ENCODE measurements at places on chromosomes 1 and 21.

DNA sequence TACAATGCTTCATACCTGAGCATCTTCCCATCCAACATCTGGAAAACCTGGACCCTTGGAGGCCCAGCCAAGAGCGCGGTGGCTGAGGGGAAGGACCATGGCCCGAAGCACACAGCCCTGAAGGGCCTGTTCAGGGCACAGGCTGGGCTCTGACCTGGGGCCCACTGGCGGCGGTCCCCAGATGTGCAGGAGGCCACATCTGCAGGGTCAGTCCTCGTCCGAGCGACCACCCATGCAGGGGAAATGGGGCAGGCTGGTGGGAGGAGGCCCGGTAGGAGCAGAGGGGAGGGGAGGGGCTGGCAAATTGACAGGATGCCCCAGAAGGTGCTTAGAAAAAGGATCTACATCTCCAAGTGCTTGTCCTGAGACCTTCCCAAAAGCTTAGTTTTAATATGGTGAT lies 59.9 kb downstream of the DISP3 start:
- DNase-seq: no peak

DNA sequence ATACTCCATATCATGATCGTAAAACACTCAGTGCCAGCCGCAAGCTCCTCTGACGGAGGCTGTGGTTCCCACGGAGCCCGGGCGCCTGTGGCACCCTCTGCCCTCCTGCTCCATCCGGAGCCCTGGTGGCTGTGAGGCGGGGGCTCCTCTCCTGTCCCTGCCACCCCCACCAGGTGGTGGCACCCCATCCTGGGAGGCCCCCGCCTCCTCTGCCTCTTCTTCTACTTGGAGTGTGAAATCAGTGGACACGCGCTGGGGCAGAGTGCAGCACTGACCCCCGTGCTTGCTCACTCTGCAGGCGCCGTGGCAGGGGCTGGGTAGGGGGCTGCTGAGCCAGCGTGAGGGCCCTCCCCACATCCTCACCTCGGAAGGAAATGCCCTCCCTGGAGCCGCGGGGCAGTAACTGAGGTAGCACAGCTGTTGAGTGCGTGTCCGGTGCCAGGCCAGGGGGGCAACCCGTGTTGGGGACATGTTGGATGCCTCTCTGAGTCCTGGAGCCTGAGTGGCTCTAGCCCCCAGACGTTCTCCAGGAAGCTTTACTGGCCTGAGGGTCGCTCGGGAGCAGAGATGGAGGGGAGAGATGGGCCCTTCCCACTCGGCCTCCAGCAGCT lies 58.7 kb upstream of the ABCG1 start:
- no peak for DNase-seq

GRCh38 chr1:85404408-85404807 lies 60.6 kb downstream of the DDAH1 start:
- DNase-seq: no peak

DNA sequence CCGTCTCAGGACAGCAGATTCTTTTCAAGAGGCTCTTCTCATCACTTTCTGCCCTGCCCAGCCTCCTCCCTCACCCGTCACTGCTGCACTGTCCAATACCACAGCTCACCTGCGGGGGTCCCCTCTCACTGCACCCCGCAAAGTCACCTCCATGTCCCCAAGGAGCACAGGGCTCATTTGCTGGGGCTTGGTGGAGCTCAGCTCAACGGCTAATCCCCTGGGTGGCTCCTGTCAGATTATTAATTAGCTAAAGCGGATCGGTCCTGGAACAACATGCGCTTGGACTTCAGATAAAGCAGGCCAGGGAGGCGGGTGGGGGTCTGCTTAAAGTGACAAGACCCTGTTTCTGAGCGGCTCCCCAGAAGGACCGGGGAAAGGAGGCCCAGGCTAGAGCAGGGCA lies 43.1 kb downstream of the CASZ1 start:
- DNase-seq: no peak

DNA sequence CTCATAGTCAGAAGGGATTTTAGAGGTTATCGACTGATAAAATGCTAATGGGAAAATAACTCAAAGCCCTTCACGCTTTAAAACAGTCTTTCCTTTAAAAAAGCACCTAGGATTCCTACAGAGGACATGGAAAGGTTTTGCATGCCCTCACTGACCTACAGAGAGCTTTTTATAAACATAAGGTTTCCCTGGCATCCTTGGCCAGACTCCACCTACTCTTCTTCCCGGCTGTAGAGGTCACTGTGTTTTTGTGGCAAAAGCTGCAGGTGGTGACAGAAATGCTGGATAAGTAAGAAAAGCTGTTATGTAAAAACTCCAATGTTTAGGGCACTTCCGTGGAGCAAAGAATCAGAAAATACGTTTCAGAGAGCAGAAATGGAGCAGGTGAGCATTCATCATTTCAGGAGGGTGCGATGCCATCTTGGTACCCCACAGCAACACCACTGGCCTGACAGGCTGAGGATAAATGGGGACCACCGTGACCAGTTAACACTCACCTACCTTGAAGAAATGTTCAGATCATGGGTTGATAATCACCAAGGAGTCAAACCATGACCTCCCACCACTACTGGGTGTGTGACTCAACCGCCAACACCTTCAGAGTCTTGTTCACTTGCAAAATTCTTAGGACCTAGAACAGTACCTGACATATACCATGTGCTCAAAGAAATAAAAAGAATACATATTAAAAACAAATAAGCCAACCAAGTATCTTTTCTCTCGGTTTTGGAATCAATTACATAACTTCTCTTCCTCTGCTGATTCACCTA lies 46.6 kb downstream of the SSBP3 start:
- DNase-seq: no peak

- DNase-seq: peak; percentile 36
Measured at GRCh38 chr1:227886993-227887696, 60.6 kb downstream of the WNT9A start.

- DNase-seq: no peak
Measured at GRCh38 chr1:19120070-19120469, 90.0 kb downstream of the UBR4 start.

DNA sequence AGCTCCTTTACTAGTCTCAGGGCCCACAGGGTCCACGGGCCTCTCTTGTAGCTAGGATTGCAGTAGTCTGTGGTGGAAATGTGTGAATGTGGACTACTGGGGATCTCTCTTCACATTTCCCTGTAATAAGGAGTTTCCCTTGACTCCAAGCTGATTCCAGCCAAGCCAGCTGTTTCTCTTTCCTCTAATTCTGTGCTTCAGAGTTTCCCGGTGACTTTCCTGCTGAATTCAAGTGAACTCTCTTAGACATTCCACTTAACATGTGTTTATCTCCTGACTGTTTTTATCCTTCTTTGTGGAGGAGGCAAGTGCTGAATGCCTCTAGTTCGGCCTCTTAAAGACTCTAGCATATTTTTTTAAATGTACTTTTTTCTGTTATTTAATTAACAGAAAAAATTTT lies 354.0 kb upstream of the RGS18 start:
- DNase-seq: no peak

- DNase-seq: no peak
Measured at GRCh38 chr1:17094664-17095063, 24.6 kb downstream of the PADI2 start.

DNA sequence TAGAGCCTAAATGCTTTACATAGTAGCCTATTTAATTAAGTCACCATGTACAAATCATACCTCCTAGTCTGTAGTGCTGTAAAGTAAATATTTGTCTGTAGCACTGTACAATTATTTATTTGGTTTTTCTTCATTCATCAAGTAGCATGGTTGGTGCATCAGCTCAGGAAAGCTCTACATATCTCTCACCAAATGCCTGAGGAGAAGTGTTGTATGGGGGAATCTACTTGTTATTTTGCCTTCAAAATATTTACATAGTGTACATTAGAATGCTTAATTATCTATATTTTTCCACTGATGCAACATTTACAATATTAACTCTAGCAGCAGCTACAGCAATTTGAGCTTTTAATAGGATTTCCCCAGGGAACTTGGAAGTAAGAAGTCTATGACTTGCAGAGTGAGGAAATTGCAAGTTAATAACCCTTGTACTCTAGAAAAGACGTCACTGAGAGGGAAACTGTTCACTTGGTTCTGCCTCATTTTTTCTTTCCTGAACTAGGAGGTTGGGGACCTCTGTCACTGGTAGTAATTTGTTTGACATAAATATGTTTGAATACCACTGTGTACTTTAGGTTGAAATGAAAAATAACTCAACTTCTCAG lies 207.4 kb downstream of the PDE4B start:
- DNase-seq: no peak

DNA sequence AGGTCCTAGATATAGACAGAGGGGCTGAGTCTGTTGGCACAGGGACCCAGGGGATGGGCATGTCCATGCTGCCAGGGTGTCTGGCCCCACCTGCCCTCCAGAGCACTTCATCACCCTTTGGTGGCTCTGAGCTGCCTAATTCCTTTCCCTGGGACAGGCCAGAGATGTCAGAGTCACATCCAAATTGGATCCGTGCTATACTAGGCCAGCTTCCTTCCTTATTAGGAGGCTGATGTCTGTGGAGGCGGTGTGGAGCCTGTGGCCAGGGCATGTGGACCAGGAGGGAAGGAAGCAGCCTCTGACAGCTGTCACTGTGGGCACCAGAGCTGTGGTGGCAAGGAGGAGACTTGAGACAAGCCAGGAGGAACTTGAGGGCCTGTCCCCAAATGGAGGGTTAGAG lies 77.7 kb upstream of the TMEM51 start:
- DNase-seq: no peak

GRCh38 chr1:117964290-117965038 lies 34.9 kb downstream of the WDR3 start:
- DNase-seq: no peak

- no peak for DNase-seq
Measured at GRCh38 chr1:1895456-1896336, 4.8 kb upstream of the GNB1 start.

- no peak for DNase-seq
Measured at GRCh38 chr1:86708920-86709319, 4.5 kb downstream of the SH3GLB1 start.

DNA sequence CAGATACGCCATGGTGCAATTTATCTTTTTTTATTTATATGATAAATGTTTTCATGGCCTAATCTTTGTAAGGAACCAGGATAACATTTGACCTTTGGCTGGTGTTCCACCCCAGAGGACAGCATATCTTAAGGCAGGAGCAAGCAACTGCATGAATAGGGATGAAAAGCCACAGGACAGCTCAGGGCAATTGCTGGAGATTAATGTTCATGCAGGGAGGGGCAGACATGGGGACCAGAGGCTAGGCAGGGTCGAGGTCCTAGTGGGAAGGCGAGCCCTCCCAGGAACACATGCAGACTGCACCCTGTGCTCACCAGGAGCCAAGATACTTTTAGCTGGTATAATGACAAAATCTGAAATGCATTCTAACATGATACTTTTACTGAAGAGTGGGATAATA lies 74.4 kb upstream of the HAO2 start:
- DNase-seq: no peak

GRCh38 chr1:204087893-204088528 lies 15.1 kb downstream of the SOX13 start:
- no peak for DNase-seq

All from stimulated activated CD4-positive, alpha-beta T cell treated with anti-CD3 and anti-CD28 coated beads, Interleukin-2, amount 100 ng/mL, for 24 hours (primary cell).